ENCODE measurements at places on chromosomes 7 and 10.

DNA sequence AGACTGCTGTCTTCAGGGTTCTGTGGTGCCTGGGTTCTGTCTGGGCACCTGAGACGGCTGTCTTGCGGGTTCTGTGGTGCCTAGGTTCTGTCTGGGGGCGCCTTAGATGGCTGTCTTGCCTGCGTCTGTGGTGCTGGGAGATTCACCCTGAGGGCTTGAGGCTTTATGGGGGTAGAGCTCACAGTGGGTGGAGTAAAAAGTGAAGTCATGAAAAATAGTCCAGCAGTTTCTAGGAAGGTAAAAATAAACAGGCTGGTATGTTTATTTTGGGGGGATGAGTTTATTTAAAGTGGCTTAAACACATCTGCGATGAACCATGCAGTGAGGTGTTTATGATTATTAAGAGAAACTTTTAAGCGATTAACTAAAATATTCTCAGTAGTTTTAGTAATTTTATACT, 64.2 kb downstream of the NKX6-2 start:
- DNase-seq: no peak

- DNase-seq: no peak
Measured at GRCh38 chr10:103671126-103671895, 177.8 kb downstream of the NEURL1 start.

GRCh38 chr10:64316833-64317232, 795.6 kb downstream of the REEP3 start:
- no peak for DNase-seq

- no peak for DNase-seq
Measured at GRCh38 chr10:119423510-119424257, 118.8 kb downstream of the RGS10 start.

GRCh38 chr7:144641389-144642044, 194.3 kb downstream of the TPK1 start:
- DNase-seq: no peak

DNA sequence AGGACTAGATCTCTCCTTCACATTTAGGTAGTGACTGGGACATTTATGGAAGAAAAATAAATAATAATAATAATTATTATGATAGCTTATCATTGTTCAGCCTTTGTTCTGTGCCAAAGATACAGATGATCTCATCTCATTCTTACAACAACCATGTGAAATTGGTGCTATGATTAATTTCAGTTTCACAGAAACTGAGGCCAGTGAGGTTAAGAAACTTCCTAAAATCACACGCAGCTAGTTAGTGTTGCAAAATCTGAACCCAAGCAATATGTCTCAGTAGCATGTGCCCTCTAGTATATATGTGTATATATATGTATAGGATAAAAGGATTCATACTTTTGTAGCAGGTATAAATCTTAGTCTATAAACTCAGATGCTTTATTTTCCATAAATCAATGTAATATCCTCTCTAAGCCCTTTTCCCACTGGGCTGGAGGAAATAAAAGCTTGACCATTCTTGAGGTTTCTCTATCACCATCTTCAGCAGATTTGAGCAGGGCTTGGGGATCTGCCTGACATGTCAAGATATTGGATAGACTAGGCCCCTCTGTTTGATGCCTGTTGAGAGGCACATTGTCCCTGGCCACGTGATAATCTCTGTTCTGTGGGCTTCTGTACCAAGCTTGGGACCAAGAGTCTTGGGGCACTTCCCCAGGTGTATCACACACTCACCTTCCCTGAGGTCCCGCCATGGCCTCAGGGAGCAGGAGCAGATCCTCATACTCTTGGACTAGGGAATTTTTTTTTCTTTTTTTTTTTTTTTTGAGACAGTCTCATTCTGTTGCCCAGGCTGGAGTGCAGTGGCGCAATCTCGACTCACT, 172.6 kb upstream of the NRP1 start:
- DNase-seq: no peak

DNA sequence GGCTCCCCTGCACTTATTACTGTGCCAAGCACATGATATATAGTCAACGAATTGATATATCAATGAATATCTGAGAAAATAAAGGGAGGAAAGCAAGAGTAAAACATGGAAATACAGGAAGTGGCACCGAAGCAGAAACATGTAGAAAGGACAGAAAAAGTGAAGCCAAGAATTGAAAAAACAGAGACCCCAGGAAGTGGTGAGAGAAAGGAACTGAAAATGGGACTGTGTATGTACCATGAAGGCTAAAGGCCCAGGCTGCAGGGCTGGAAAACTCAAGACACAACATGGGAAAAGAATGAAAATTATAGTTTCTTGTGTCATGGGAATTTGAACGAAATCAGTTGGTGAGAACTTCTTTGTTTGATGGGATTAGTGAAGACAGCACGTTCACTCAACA, 60.6 kb downstream of the MAP3K8 start:
- DNase-seq: no peak

DNA sequence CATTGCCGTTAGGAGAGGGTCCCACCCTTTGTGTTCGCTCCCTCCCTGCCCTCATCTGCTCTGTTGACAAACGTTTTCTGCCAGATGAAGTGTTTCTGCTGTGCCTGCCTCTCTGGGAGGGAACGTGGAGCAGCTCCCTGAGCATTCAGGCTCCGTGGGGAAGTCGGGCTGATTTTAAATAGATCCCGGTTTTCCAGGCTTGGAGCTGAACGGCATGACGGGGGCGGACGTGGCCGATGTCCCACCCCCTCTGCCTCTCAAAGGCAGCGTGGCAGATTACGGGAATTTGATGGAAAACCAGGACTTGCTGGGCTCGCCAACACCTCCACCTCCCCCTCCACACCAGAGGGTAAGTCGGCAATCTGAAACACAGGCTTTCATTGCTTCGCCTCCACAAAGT, 101.9 kb upstream of the NPS start:
- DNase-seq: no peak

- no peak for DNase-seq
Measured at GRCh38 chr7:66429498-66430163, 199.1 kb upstream of the KCTD7 start.

- DNase-seq: no peak
Measured at GRCh38 chr7:22589641-22590201, 89.7 kb upstream of the STEAP1B start.

- no peak for DNase-seq
Measured at GRCh38 chr7:1049006-1049741, 4.8 kb downstream of the GPR146 start.

DNA sequence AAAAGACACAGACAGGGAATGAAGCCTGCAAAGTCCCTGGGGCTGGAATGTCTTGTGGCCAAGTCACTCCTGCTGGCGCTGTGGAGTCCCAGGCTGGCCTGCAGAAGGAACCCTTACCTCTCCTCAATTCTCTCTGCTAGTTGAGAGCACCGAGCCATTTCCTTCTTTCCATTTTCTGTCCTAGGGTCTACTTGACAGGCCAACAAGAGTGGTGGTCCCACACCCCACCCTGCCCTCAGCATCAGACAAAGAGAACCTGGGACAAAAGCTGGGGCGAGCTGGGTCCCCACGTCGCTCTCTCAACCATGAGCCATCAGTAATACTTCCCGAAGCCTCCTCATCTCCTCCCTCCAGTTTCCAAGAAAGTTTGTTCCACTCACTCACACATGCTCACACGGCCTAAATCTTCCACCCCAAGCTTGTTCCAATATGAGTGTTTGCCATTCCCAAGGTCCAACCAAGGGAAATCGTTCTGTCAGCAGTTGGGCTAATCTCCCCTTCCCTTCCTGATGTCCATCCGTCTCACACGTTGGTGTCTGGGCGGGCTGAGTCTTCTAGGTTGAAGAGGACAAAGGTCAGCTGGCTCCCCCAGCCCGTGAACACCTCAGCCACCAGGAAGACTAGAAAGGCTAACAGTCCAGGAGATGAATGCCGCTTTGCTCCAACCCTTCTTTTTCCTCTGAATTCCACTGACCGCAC, 44.3 kb downstream of the CLEC2L start:
- DNase-seq: no peak

- no peak for DNase-seq
Measured at GRCh38 chr7:141126107-141126506, 52.2 kb downstream of the TMEM178B start.

- no peak for DNase-seq
Measured at GRCh38 chr7:32091608-32092210, 21.5 kb upstream of the PDE1C start.
